ENCODE measurements at places on chromosomes 1 and 21.

GRCh38 chr1:178740491-178740890, 15.4 kb downstream of the RALGPS2 start:
- no peak for DNase-seq

- no peak for DNase-seq
Observed at GRCh38 chr1:25989440-25990234, 8.2 kb downstream of the PAFAH2 start.

- no peak for DNase-seq
Observed at GRCh38 chr1:53634571-53634979, 104.4 kb downstream of the GLIS1 start.

DNA sequence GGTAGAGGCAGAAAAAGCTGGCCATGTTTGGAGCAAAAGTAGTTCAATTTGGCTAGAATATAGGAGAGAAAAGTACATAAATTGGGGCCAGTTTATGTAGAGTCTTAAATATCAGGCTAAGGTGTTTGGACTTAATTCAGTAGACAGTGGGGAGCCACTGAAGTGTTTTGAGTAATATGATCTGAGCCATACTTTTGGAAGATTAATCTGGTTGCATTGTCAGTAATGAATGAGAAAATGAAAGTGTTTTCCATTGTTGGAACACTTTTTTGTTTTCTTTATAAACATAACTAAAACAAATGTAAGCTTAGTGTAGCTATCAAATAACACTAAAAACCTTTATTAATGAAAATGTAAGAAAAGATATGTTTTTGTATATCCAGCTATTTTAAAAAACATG, 42.1 kb downstream of the POU2F1 start:
- DNase-seq = no peak

- no peak for DNase-seq
Observed at GRCh38 chr1:107525961-107526360, 385.1 kb downstream of the NTNG1 start.

GRCh38 chr1:220281159-220281574, 8.9 kb upstream of the RAB3GAP2 start:
- no peak for DNase-seq

- DNase-seq = no peak
Observed at GRCh38 chr1:109134423-109134822, 20.5 kb downstream of the ELAPOR1 start.

GRCh38 chr1:118381197-118381869, 196.3 kb upstream of the SPAG17 start:
- no peak for DNase-seq

GRCh38 chr1:206062464-206062863, 9.5 kb downstream of the RHEX start:
- no peak for DNase-seq

DNA sequence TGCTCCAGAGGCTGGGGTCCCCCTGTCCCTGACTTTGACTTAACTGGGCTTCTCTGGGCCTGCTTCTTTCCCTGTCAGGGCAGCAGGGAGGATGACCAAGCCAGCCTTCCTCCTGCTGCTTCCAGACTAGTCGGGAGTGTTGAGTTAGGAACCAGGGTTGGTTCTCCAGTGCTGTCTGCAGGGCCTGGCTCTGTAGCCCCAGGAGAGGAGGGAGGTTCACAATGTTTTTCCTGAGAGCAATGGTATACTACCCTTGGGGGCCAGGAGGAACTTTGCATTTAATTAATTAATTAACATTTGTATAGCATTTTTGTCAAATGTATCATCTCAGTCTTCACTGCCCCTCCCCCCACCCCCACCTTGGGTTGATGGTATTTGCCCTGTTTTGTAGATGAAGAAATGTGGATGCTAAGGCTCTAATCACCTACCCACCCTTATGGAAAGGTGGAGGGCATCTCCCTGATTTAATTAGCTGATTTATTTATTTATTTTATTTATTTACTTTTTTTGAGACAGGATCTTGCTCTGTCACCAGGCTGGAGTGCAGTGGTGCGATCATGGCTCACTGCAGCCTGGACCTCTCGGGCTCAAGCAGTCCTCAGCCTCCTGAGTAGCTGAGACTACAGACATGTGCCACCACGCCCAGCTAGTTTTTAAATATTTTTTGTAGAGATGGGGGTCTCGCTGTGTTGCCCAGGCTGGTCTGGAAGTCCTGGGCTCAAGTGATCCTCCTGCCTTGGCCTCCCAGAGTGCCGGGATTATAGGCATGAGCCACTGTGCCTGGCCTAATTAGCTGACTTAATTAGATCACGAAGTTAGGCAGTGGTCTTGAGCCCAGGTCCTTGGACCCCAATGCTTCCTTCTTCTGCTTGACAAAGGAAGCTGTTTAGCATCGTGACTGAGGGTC, 6.6 kb downstream of the H6PD start:
- DNase-seq = no peak

DNA sequence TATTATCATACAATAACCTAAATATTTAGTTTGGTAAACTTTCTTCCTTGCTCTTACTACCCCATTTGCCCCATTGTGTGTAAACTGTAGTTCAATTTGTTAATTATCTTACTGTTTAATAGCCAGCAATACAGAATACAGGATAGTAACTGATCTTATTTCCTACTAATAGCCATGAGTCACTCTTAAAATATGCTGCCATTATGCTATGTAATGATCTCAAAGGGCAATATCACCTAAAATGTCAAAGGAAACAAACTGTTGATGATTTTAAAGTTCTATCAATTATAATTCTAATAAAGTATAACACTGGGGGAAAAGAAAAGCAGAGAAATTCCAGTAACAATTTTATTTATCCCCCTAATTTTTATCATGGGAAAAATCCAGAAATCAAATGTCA, 4.3 kb downstream of the SLC30A1 start:
- no peak for DNase-seq

GRCh38 chr1:150976879-150977694, 2.5 kb upstream of the CERS2 start:
- no peak for DNase-seq

- no peak for DNase-seq
Observed at GRCh38 chr21:38869946-38870345, 64.2 kb downstream of the ETS2 start.

GRCh38 chr1:91680556-91681155, 180.0 kb downstream of the CDC7 start:
- no peak for DNase-seq

DNA sequence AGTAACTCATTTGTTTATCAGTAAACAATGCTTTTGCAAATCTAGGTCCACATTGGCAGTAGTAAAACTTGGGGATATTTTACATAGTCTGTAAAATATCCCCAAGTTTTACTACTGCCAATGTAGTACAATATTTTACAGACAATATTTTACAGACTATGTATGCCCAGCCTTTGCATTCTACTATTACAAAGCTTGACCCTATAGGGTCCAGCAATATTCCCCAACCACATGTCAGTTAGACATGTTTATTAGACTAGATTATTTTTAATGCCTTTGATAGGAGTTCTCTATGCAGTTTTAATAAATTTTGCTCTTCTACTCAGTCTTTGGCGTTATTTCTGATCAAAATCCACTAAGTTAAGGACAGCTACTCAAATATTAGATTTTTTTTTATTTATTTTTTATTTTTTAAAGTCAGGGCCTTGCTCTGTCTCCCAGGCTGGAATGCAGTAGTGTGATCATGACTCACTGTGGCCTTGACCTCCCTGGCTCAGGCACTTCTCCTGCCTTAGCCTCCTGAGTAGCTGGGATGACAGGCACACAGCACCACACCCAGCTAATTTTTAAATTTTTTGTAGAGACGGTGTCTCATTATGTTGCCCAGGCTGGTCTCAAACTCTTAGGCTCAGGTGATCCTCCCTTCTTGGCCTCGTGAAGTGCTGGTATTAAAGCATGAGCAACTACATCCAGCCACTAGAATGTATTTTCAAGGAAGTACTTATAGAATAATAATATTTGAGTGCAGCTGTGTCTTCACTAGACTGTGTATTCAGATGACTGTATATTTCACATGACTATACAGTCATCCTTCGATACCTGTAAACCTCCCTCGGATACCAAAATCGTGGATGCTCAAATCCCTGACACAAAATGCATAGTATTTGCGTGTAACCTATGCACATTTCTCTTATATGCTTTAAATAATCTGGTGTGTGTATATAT, 19.8 kb downstream of the MIER1 start:
- no peak for DNase-seq

DNA sequence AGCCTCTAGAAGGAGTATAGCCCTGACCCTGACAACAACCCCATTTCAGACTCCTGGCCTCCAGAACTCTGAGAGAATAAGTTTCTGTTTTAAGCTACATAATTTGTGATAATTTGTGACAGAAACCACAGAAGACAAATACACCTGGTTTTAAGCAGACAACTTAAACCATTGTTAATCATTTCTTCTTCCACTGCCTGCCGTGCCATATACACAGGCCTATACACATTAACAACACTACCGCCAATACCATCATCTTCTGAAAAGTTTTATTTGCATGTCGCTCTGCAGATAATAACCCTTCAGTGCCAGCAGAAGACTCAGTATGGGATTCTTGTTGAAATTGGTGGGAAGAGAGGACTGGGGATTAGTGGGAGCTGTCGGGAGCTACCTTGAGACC, 39.9 kb upstream of the KRTAP19-8 start:
- DNase-seq = no peak

DNA sequence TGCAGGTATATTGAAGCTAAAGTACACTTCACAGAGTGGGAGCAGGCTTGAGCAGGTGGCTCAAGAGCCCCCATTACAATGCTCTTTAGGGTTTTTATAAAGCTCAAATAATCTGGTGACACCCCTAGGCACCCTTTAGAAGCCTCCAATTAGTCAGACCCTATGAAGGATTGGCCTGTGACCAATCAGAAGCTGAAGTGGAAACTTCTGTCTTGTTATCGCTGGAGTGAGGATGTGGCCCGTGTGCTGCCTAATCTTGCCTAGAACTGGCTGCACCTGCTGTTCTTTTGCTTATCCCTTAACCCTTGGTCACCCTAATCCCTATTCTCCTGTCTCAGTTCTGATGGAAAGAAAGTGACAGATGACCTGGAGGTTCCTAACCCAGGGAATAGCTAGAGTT, 70.8 kb upstream of the ABCG1 start:
- no peak for DNase-seq

DNA sequence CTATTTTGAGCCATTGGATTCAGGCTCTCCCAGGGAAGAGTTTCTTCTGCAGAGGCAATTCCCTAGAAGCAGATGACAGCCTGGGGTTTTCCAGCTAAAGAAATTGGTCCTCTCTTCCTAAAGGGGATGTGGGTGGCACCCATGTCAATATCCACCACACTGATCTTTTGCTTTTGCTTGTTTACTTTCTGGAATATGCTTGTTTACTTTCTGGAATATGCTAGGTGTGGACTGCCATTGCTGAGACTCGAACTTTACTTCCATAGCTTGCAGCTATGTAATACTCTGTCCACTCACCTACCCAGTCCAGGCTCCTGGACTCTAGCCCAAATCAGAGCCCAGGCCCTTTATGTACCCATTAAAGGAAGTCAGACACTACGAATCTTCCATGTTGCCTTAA, 92.1 kb upstream of the SMYD2 start:
- DNase-seq = no peak
